Aorta (tissue), 5 donors: ENCODE measurements at places on chromosomes 1 and 21. TPM values are rescaled to one million over a fixed set of nuclear protein-coding genes. Genes with fewer than 3 reads are reported as not detected.

DNA sequence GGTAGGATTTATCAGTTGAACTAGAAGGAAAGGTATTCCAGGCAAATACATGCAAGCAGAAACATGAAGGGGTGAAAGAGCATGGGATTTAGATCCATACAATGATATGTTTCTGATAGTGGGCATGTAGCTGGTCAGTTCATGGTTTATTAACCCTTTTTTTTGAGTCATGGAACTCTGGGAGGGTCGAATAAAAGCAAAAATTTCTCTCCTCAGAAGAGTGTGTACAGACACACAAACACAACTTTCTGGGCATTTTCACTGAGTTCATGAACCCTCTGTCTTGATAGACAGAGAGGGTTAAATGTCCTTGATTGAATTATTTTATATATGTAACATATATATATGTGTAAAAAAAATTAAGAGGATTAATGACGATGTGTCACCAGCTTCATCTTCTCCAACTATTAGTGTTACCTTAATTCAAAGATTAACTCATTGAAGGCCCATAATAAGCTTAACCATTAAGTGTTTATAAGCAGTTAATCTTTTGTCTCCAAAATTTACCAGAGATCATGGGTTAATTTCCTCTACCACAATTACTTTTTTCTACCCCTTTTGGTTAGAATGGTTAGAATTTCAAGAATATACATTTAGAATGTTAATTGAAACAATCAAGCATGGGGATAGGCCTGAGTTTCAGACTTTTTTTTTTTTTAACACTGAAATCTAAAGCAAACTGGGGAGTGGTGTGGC lies 4.6 kb downstream of the JUN start:
- DNase-seq = no peak

DNA sequence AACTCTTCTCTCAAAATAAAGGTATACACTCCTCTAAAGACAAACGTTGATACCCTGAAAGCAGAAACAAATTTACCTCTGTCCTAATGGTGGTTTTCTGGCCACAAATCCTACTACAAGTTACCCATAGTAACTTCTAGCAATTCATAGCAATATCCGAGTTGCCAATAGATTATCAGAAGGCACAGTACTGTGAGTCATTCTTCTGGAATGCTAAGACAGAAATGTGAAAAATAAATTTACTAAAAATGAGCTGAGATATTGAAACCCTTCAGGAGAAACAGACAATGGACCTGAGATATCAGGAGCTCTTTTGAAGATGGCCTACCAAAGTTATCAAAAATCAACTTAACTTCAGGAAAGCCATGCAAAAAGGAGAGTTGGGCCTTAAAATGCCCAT lies 715.0 kb upstream of the ADAMTS5 start:
- DNase-seq = no peak

DNA sequence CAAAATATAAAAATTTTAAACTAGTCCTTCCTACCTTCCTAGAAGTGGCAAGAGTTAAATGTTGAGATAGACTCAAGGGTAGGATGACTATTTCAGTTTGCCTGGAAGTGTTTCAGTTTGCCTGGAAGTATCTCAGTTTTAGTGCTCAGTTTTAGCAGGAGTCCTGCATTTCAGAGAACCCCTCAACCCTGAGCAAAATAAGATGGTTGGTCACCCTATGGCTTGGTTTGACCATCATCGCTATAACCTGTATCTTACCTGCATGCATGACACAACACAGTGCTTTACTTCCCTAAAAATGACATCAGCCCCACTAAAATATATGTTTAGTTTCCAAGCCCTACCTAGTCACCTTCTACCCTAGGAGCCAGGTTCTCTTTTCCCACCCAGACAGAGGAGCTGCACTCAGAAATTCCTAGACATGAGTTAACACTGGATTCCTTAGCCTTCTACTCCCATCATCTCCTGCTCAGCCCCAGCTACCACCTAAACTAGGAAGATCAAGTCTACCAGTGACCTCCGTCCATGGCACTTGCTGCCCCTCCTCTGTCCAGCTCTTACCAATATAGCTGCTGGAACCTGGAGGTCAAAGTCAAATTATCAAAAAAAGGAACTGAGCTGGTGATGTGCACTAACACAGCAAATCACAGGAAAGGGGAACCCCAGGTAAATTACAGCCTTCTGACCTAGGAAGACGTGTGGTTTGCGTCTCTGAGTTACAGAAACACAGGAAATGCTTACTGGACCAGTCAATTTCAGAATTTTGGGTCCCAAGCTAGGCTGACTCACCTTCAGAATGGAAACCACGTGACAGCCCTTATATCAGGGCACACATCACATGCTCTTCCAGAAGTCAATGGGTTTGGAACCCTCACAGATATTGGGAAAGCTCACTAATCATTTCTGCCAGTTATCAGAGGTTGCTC lies 2.2 kb upstream of the G0S2 start:
- DNase-seq = no peak

AJAP1 gene
- polyA plus RNA-seq = not detected

FAM163A gene
- not detected for polyA plus RNA-seq

MARK1 gene
- polyA plus RNA-seq = 5.5 TPM

STIL gene
- 0.18 TPM for polyA plus RNA-seq

RER1 gene
- polyA plus RNA-seq = 75.8 TPM
